ENCODE measurements at places on chromosomes 12 and 14. TPM values are rescaled to one million over a fixed set of nuclear protein-coding genes. Genes with fewer than 3 reads are reported as not detected.

The MYL6 gene
- polyA plus RNA-seq, result 1,943 TPM

The CLEC4A gene
- 1.2 TPM for polyA plus RNA-seq

The STAB2 gene
- 1.5 TPM for polyA plus RNA-seq

DNA sequence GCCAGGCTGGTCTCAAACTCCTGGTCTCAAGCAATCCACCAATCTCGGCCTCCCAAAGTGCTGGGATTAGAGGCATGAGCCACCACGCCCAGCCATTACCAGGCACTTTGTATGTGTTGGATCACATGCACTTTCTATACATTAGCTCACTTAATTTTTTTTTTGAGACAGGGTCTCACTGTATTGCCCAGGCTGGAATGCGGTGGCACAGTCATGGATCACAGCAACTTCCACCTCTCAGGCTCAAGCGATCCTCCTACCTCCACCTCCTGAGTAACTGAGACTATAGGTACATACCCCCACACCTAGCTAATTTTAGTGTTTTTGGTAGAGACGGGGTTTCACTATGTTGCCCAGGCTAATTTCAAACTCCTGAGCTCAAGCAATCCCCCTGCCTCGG lies 203.0 kb upstream of the MYL2 start:
- DNase-seq, result no peak

- DNase-seq, result no peak
Observed at GRCh38 chr12:91672130-91672529, 473.5 kb downstream of the BTG1 start.

- no peak for DNase-seq
Observed at GRCh38 chr14:90985601-90986242, 74.7 kb downstream of the RPS6KA5 start.

GRCh38 chr12:132475304-132476037 lies 14.5 kb upstream of the FBRSL1 start:
- no peak for DNase-seq

- DNase-seq, result no peak
Observed at GRCh38 chr12:50568338-50569091, 63.7 kb downstream of the DIP2B start.

GRCh38 chr12:108563804-108564151 lies 1.4 kb downstream of the ISCU start:
- no peak for DNase-seq

GRCh38 chr12:93094988-93095737 lies 166.1 kb upstream of the EEA1 start:
- no peak for DNase-seq

DNA sequence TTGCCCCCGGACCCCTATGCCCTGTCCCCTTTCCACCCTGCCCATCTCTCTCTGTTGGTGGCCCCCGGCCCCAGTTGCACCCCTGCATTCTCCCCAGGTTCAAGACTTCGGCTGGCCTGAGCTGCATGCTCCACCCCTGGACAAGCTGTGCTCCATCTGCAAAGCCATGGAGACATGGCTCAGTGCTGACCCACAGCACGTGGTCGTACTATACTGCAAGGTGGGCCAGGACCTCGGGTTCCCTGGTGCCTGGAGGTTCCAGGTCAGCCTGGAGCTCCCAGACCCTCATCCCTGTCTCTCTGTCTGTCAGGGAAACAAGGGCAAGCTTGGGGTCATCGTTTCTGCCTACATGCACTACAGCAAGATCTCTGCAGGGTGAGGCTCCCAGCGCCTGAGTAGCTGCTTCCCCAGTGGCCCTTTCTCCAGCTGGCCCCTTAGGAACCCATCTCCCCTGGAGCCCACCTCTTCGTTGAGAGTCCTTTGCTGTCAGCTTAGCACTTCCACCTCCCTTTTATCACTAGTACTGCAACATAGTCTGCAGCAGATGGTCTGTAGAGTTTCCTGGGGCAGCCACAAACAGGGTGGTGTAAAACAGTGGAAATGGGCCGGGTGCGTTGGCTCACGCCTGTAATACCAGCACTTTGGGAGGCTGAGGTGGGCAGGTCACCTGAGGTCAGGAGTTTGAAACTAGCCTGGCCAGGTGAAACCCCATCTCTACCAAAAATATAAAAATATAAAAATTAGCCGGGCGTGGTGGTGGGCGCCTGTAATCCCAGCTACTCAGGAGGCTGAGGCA lies 5.8 kb downstream of the TNS2 start:
- no peak for DNase-seq

- DNase-seq, result no peak
Observed at GRCh38 chr12:70849265-70849960, 71.1 kb downstream of the PTPRR start.

DNA sequence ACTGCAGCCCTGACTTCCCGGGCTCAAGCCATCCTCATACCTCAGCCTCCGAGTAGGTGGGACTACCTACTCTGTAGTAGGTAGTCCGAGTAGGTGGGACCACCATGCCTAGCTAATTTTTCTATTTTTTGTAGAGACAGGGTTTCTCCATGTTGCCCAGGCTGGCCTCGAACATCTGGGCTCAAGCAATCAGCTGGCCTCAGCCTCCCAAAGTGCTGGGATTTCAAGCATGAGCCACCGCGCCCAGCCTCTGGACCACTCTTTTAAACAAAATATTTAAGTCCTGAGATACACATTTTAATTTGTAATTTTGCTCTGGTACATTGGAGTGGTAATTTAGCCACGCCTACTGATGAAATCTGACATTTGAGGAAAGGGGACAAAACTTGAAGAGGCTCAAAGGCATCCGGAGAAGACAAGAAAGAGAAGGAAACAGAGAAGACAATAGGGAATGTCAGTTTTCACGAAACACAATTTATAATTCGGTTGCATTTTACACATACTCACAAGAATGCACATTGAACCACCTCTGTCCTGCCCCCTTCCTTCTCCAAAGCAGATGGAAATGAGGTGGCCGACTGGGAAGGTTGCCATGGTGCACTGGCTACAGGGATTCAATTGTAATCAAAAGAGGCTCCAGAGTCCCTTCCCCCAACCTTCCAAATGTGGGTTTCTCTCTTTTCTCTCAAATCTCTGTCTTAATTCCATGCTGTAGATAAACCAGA lies 9.7 kb upstream of the TUBA1A start:
- DNase-seq, result no peak

- no peak for DNase-seq
Observed at GRCh38 chr12:113293100-113293499, 41.8 kb downstream of the SLC8B1 start.

GRCh38 chr12:22100958-22101748 lies 55.1 kb downstream of the CMAS start:
- no peak for DNase-seq

- no peak for DNase-seq
Observed at GRCh38 chr12:10194160-10194670, 15.4 kb downstream of the TMEM52B start.

GRCh38 chr14:88249266-88249665 lies 73.8 kb downstream of the KCNK10 start:
- DNase-seq, result no peak

DNA sequence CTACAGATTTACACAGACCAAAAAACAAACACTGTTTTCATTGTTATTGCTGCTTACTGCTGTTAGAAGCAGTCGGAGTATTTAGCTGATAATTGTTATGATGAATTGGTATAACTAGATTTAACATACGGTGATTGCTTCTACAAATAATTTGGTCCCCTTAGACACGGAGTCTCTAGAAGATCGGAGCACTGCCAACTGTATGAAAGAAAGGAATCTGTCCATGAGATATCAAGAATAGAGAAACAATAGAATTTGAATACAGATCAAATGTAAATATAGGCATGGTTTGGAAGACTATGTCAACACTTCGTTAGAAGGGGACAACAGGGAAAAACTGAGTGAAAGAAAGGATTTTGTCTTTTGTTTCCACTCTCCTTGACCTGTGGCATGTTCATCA lies 110.9 kb downstream of the PPP2R5E start:
- DNase-seq, result no peak

Measured in left renal pelvis (tissue), 4 donors.